ENCODE measurements at places on chromosomes 16 and 17.

- no peak for DNase-seq
Measured at GRCh38 chr17:66300956-66301355, 1.5 kb upstream of the PRKCA start.

DNA sequence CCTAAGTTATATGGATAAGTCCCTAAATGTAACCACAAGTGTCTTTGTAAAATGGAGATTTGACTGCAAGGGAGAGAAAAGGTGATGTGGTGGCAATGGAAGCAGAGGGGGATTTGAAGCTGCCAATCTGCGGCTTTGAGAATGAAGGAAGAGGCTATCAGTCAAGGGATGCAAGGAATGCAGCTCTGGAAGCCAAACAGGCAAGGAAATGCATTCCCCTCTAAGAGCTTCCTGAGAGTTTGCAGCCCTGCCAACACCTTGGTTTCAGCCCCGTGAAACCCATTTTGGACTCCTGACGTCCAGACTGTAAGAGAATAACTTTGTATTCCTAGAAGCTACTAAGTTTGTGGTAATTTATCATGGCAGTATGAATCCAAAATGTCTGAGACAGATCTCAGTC lies 167.3 kb upstream of the MPHOSPH6 start:
- DNase-seq = no peak

GRCh38 chr17:80762076-80762475 lies 217.4 kb downstream of the RPTOR start:
- DNase-seq = no peak

DNA sequence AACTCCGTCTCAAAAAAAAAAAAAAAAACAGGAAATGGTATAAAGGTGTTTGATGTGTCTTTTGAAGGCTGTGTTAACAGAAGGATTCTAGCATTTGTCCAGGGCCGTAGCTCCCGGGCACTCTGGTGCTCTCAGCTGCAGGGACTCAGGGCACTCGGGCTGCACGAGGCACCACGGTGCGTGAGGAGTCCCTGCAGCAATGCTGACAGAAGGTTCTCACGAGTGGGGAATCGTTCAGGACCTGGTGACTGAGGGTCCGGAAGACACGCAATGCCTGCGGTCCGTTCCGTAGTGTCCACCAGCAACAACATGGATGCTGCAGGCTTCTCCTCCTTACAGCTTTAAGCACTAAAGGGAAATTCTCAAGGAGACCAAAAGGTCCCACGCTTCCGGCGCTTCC lies 12.6 kb upstream of the FAAP100 start:
- no peak for DNase-seq

GRCh38 chr16:65950211-65950610 lies 416.3 kb upstream of the CDH5 start:
- no peak for DNase-seq

DNA sequence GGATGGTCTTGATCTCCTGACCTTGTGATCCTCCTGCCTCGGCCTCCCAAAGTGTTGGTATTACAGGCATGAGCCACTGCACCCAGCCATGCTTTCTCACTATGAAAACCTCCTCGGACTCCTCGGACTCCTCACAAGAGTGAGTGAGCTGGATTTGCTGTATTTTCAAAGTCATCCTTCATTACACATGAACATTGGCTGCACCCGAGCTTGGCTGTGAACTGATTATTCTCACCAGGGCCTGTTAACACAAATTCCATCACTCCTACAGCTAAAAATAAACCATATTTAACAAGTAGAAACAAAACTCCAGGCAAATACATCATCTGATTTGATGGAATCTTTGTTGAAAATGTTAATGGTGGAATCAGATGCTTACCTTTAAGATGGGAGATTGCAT lies 50.3 kb downstream of the PITPNC1 start:
- DNase-seq = no peak

GRCh38 chr16:73323880-73324279 lies 276.0 kb upstream of the ZFHX3 start:
- no peak for DNase-seq

- peak; percentile 21 for DNase-seq
Measured at GRCh38 chr16:2339521-2340484, 725 bp downstream of the ABCA3 start.

DNA sequence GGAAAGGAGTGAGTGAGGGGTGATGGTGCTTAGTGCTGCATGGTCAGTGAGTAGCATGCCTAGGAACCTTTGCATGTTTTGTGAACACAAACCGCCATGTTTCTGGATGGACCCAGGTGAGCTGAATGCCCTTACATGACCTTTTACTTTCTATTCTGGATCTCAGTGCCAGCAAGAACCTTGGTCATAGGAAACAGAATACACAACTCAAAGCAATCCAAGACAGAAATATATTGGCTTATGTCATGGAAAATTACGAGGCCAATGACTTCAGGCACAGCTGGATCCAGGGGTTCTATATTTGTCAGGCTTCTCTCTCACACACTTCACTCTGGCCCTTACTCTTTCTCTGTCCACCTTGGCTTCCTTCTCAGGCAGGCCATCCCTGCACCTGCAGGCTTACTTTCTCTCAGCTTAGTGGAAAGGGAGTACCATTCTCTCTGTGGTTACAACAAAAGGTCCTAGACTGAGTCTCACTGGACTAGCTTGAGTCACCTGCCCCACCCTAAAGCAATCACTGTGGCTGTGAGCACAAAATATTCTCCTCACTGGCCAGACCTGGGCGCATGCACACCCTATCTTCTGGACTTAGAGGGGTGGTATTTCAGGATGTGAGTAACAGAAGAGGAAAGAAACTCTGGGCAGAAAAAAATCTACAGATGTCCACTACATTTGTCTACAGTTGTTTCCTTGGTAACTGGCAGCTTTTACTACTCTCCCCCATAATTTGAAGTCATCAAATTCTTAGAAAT lies 20.4 kb upstream of the CPNE2 start:
- DNase-seq = no peak

DNA sequence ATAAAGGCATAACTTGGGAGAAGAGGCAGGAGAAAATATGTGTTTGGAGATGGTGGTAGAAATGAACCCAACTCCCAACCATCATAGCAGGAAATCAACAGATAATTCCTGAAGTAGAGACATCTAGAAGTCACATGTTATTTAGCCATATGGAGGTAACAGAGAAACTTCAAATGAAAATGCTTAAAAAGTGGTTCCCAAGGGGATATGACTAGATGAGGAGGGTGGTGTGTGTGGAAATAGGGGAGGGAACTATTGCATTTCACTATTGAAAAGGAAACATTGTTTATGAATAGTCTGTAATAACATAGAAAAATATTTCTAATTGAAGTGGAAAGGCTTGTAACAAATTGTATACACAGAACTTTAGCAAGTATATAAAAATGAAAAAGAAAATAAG lies 412.0 kb downstream of the SHISA9 start:
- DNase-seq = no peak

- no peak for DNase-seq
Measured at GRCh38 chr17:10127819-10128425, 70.5 kb downstream of the GAS7 start.

GRCh38 chr16:88549671-88550245 lies 20.4 kb upstream of the ZC3H18 start:
- DNase-seq = no peak

GRCh38 chr16:52283018-52283417 lies 263.9 kb downstream of the TOX3 start:
- DNase-seq = no peak

DNA sequence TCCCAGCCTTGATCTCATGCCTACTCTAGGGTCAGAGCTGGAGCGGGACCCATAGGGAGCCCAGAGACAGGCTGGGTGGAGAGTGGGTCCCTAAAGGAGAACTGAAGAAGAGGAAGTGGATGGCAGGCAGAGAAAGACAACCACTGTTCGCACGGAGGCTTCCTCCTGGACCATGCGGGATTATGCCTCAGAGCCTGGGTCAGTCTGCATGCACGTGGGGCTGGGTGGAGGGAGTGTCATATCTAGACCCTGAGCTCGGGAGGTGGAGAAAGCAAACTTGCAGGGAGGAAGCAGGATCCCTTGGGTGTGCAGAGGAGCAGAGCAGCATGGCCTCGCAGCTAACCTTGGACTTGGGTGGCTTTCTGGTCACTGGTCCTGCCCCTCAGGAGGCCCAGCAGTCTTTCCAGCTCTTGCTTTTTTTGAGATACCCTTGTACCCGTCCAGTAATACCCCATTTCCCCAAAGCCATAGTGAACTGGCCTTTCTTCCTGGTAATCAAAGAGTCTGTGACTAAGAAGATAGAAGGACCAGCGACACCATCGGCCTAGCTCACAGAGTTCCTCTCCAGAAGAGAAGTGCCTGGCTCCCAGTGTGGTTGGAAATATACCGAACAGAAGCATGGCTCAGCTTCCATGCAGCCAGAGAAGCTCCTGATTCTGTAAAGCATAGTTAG lies 344.2 kb downstream of the CPPED1 start:
- DNase-seq = no peak

DNA sequence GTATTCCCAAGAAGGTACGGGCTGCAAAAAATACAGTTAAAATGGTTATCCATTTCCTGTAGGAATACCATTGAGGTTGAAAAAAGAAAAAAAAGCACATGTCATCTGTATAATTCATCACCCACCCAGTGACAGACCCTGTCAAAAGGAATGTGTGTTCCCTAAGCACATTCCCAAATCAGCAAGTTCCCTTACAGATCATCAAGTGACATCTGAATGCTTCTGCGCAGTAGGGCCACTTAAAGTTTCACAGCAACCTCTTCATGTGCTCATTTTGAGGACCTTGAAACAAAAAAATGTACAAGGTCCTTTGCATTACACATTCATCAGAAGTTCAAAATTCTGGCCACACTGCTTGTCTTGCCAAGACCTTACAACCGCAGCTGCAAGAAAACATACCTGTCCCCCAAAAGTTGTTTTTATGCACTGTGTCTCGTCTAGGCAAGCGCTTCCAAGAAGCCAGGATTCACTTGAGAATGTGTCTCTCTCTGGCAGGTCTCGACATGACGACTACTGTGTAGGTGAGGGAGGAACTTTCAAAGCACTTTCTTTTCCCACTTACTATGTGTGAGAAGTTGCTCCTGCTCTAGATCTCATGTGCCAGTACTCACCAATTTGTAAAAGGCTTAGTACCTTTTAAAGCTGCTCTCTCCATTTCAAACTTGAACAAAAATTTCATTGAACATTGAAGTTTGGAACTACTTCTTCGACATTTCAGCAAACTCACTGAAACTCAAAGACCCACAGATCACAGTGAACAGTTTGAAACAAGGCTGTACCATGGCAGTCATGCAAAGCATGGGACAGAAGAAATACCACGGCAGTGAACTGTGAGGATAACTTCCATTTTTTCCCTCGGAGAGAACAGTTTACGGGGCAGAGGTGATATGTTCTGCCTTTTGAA lies 4.3 kb upstream of the POLG2 start:
- no peak for DNase-seq

DNA sequence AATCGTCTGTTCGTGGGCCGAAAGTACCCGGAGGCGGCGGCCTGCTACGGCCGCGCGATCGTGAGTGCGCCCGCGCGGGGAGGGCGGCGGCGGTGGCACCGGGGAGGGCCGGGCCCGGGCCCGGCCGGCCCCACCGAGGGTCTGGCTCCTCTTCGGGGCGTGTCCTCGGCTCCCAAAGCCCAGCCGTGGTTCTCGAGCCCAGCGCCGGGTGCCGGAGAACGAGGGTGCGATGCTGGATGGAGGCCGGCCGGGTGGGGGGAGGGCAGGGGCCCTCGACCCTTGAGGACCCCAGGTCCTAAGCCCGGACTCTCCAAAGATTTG lies 375 bp downstream of the STUB1 start:
- no peak for DNase-seq

GRCh38 chr16:75805946-75806345 lies 79.7 kb upstream of the CPHXL start:
- no peak for DNase-seq

- no peak for DNase-seq
Measured at GRCh38 chr17:41544491-41544892, 16.4 kb upstream of the KRT19 start.

DNA sequence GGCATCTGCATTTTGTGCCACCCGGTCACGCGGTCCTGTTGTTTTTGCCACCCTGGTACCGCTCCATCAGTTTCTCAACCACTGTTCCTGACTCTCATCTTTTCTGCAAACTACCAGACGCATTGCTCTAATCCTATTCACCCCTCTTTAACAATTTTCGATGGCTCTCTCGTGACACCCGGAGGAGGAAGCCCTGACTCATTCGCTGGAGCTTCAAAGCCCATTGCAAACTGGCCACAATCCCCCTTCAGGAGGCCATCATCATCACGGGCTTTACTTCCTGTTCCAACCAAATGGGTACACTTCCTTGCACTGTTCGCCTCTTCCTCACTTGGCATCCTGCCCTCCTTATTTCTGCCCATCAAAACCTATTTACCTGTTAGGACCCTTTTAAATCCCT lies 155.3 kb downstream of the RGS9 start:
- DNase-seq = no peak

- no peak for DNase-seq
Measured at GRCh38 chr16:51106535-51106934, 44.5 kb downstream of the SALL1 start.

- DNase-seq = no peak
Measured at GRCh38 chr17:6274310-6274709, 160.6 kb downstream of the AIPL1 start.

DNA sequence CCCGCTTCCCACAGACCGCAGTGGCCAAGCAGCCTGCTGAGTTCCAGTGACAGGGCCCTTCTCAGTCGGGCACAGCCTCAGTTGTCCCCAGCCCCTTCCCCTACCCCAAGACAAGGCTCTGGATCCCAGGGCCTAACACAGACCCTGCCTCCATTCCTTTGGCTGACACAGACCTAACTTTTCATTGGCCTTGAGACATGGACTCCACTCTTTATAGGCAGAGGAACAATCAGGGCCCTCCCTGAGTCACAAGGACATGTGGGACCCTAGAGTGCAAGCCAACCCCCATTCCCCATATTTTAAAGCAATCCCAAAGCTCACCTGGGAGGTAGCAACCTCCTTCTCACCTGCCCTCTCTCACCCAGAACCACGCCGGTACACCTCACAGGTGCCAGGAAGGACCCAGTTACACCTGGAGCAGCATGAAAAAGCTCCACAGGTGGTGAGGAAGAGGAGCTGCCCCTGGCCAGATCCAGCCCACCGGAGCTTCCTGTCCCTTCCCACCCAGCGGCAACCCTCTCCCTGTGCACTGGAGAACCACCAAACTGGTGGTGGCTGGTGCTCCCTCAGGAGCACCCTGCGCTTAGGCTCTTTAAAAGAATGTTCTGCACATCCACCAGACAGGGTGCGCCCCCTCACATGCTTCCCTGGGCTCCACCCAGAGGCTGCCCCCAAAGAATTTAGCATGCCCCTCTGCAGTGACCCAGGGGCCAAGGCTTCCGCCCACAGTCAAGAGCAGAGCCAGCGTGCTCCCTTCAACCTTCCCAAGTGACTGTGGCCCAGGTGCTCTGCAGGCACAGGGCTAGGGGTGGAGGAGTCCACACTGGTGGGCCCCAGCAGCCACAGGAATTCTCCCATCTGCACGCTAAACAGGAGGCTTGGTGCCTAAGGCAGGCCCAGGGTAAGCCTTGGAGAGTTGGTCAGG lies 3.4 kb downstream of the MNT start:
- DNase-seq = no peak

DNA sequence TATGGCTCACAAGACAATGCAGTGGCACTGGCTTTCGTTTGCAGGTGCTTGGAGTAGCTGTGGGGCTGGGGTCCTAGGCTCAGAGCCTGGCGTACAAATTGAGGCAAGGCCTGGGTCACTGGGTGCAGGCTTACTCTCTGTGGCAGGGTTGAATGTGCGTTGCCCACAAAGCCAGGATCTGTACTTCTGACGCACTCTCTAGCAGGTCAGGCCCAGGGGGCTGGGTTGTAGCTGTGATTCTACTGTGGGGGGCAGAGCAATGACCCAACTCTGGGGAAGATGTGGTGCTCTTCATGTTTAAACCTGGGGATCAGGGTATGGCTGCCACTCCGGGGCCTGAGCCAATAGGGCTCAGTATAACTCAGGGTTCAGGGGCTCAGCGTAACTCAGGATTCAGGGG lies 6.4 kb upstream of the PRSS21 start:
- no peak for DNase-seq
